Muscle of back (tissue), 13 donors: ENCODE measurements at places on chromosomes 13 and 19.

GRCh38 chr13:26978081-26978860, 193.3 kb downstream of the USP12 start:
- DNase-seq: no peak

DNA sequence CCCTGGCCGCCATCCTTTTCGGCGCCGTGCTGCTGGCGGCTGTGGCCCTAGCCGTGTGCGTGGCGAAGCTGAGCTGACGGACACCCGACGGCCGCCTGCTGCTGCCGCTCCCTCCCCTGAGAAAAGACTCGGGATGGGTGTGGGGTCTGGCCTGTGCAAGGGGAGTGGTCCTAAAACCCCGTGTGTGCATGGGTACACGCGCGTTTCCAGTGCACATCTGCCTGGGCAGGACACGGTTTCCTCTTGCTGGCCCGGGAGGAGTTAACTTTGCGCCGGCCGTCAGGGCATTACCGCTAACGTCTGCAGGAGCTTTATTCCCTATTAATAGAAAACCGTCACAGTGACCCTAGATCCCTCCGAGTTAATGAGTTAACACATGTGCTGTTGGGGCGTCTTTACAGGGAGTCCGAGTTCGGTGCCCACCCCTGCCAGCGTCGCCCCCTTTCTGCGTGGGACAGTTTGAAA, 1.3 kb downstream of the RGS9BP start:
- no peak for DNase-seq

DNA sequence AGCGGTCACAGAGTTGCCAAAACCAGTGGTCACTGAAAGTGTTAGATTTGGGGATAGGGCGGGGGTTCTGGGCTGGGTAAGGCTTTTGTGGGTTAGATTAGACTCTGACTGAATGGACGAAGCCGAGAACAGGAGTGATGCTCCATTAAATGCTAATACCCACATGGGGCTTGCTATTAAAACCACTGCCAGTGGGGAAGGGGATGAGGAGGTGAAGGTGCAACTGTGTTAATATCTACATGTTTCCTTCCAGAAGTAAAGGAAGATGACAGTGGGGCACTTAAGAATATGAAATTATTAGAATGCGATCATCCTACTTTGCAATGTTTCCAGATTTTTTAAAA, 573 bp upstream of the ZNF614 start:
- DNase-seq: no peak

DNA sequence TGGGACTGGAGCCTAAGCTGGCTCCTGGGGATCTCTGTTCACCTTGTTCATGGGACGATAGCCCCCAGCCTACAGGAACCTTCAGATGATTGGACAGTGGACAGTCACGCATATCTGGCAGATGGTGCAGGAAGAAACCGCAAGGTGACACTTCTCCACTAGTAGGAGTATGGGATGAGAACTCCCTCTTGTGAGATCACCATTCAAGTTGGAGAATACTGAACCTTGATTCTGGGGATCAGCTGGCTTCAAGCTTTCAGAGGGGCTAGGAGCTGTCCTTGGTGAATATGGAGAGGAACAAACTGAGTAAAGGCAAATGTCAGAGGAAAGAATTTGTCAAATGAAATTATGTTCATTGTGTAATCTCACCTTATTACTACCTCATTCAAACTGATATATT, 204.5 kb downstream of the PDS5B start:
- no peak for DNase-seq

- DNase-seq: peak; percentile 7
Measured at GRCh38 chr13:27556109-27556508, 64.2 kb downstream of the LNX2 start.

DNA sequence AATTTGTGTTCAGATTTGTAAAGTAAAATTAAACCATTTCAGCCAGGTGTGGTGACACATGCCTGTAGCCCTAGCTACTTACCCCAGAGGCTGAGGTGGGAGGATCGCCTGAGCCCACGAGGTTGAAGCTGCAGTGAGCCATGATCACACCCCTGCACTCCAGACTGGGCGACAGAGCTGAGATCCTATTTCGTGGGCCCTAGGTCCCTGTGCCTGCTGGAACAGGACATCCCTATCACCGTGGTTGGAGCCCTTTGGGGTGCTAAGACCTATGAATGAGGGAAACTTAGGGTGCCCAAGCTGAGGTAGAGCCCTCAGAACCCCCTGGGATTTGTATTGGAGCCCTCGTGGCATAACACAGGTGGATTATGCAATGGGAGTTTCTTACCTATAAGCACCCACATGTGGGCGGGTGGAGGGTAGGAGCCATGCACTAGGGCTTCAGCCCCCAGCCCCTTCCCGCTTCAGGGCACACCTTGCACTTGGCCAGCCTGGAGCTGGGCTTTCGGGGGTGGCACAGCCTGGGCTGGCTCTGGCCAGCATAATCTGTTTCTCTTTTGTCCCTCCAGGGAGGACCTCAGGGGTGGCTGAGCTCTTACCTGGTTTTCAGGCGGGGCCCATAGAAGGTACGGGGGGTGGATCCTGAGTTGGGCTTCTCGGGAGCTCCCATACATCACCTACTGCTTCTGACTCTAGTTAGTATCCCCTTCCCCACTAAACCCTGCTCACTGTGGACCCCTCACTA, 7.2 kb upstream of the USF2 start:
- DNase-seq: no peak

GRCh38 chr19:13138171-13138915, 11.8 kb downstream of the STX10 start:
- DNase-seq: no peak

DNA sequence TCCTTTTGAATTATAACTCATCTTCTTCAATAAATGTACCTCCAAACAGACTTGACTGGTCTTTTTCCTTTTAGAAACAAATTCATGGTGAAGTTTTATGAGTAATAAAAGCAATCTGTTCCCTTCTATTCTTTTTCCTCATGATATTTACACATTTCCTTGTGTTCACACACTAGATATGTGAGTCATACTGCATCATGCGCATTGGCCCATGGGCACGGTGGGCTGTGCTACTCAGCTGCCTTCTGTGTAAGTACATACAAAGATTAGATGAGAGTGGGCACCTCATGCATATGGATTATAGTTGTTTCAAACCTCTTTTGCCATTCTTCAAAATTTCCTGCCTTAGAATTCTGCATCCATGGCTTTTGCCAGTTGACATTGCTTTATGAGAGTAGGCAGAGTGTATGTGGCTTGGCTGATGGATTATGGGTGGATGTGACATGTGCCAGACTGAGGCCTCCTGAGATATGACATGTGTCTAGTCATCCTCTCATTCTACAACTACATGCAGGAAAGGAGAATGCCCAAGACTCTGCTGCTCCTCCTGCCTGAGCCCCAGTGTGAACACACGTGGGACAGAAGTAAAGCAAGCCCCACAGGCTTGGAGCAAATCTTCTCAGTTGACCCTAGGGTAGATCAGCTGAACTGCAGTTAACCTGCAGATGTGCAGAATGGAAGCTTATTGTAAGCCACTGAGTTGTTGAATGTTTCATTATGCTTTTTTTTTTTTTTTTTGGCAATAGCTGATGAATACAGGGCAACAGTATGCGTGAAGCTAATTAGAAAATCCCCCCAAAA, 109.9 kb downstream of the RBM26 start:
- no peak for DNase-seq

DNA sequence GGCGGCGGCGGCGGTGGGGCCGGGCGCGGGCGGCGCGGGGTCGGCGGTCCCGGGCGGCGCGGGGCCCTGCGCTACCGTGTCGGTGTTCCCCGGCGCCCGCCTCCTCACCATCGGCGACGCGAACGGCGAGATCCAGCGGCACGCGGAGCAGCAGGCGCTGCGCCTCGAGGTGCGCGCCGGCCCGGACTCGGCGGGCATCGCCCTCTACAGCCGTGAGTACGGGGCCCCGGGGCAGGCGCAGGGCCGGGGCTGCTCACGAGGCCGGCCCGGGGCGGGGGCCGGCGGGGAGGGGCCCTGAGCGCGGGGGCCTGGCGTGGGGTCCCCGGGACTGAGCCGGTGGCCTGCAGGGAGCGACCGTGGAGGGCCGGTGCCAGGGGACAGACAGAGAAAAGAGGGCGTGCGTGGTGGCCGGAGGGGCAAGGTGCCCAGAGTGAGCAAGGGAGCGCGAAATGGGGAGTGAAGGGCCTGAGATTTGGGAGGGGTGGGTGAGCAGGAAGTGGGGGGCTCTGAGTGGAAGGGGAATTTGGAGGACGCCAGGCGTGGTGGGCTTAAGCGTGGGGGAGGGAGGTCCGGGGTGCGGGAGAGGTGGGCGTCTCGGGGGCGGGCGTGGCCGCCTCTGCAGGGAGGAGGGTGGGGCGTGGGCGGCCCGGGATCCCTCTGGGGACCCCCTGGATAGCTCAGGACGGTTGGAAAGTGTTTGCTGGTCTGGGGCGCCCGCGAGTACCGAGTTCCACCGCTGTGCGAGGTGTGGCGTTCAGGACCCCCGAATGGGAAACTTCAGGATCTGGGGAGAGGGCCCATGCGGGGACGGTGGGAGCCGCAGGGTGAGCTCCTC, 575 bp downstream of the CARM1 start:
- no peak for DNase-seq

- no peak for DNase-seq
Measured at GRCh38 chr13:44140146-44140545, 233.5 kb upstream of the SERP2 start.

GRCh38 chr13:59531571-59532091, 632.1 kb downstream of the DIAPH3 start:
- DNase-seq: peak; percentile 60

DNA sequence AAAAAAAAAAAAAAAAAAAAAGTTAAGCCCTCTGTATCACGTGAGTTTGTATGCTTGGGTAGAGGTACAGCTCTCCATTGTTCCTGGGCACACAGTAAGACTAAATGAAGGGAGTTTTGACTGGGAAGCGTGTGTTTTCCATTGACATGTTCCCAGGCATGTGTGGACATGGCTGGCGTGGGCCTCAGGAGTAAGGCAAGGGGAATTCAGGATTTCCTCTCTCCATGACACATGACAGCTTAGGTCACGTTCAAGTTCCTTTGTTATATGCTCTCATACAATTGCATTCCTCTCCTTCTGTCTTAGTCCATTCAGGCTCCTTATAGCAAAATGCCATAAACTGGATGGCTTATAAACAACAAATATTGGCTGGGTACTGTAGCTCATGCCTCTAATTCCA, 17.1 kb upstream of the MAP3K10 start:
- no peak for DNase-seq

DNA sequence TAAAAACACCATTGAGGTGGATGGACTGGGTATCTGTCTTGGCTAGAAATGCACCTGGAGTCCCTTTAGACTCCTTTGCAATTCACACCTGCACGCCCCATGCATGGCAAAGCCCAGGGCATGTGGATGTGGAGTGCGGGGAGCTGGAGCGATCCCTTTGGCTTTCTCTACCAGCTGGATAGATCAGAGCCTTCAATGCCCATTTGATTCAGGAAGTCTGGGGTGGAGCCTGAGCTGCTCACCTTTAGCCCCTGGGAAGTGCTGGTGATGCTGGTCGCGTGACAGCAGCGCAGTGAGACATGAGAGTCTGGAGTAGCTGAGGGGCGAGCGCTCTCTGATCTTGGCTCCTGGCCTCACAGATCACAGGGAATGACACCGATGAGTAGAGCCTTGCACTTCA, 4.8 kb upstream of the ZNF536 start:
- DNase-seq: no peak

- no peak for DNase-seq
Measured at GRCh38 chr13:90084684-90085290, 1262.7 kb upstream of the MIR17HG start.

DNA sequence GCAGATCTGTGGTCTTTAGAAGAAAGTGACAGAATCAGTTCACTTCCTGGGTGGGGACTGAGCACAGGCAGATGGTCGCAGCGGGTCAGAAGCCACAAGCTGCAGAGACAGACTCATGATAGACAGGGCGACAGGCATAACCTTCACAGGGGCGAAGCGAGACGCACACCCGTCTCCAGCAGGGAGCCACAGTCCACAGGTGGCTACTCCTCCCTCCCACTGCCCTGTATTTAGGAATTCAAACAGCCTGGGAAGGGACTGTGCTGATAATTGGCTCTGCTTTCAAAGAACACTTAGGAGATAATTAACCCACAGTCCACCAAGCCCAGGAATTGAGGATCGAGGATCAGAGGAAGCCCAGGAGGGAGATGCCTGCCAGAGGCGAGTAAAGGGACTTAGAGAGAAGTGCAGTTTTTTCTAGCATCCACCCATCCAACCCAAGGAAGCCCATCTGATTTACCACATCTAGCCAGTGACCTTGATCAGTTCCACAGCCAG, 23.2 kb downstream of the RFX2 start:
- no peak for DNase-seq

DNA sequence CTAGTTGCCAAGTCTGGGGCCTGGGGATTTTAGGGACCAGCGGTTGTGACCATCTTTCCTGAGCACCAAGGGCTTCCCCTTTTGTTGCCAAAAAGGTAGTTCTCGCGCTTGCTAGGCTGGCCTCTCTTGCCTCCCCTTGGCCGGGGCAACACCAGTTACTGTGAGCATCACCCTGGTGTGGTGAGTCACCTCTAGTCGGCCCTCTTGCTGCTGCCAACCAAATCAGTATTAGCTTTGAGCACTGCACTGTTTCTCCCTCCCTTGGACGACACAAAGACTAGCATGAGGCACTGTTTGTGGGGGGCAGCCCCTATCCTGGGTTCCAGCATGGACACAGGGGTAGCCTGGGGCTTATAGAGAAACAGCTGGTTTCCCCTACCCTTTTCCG, 6.9 kb downstream of the SYDE1 start:
- DNase-seq: no peak

GRCh38 chr13:29323954-29324353, 271.5 kb downstream of the SLC7A1 start:
- DNase-seq: no peak
